A549 treated with ZK216348 at 1 μM for 4 hours (cell line): ENCODE measurements at places on chromosomes 4 and X. TPM values are rescaled to one million over a fixed set of nuclear protein-coding genes. Genes with fewer than 3 reads are reported as not detected.

The METAP1 gene
- 42.0 to 54.3 TPM (median 50.8 TPM) in 5 replicates for total RNA-seq

The HSFX4 gene
- not detected in 5 replicates for total RNA-seq

The F11 gene
- not detected in 5 replicates for total RNA-seq

The MAGEA10 gene
- total RNA-seq, result not detected in 5 replicates

The PLP1 gene
- not detected in 5 replicates for total RNA-seq

The SPATA18 gene
- 2.9 to 4.8 TPM (median 4.0 TPM) in 5 replicates for total RNA-seq

The NOX1 gene
- 0.11 to 0.20 TPM in 2 of 5 replicates, not detected in the others for total RNA-seq

The AFF2 gene
- not detected in 5 replicates for total RNA-seq

The XKRX gene
- 0.12 to 0.72 TPM (median 0.45 TPM) in 5 replicates for total RNA-seq

The NIPAL1 gene
- 0.23 to 1.7 TPM (median 0.52 TPM) in 5 replicates for total RNA-seq

The ATOH1 gene
- total RNA-seq, result not detected in 5 replicates

The FHDC1 gene
- total RNA-seq, result 0.46 to 0.79 TPM (median 0.65 TPM) in 5 replicates

The ENOX2 gene
- total RNA-seq, result 5.8 to 11.0 TPM (median 8.5 TPM) in 5 replicates

The GABRE gene
- total RNA-seq, result 17.6 to 27.2 TPM (median 24.6 TPM) in 5 replicates

The IL21 gene
- total RNA-seq, result not detected in 5 replicates

The TMEM47 gene
- total RNA-seq, result 0.34 to 1.1 TPM (median 0.81 TPM) in 5 replicates

The GSPT2 gene
- total RNA-seq, result 7.2 to 10.5 TPM (median 9.2 TPM) in 5 replicates

The SLC6A8 gene
- total RNA-seq, result 7.1 to 15.8 TPM (median 12.0 TPM) in 5 replicates

The ETDA gene
- total RNA-seq, result not detected in 5 replicates

The TBX22 gene
- total RNA-seq, result not detected in 5 replicates

The TCEAL7 gene
- not detected in 5 replicates for total RNA-seq

The IQSEC2 gene
- total RNA-seq, result 34.7 to 42.9 TPM (median 40.6 TPM) in 5 replicates

The AFP gene
- 1.3 to 4.4 TPM (median 1.8 TPM) in 5 replicates for total RNA-seq

The SPINK2 gene
- 0.37 TPM in 1 of 5 replicates, not detected in the others for total RNA-seq

The SLC16A2 gene
- 22.6 to 27.9 TPM (median 22.9 TPM) in 5 replicates for total RNA-seq

The GASK1B gene
- 0.15 to 0.73 TPM (median 0.28 TPM) in 5 replicates for total RNA-seq

The TMEM156 gene
- 15.7 to 27.8 TPM (median 18.8 TPM) in 5 replicates for total RNA-seq

The CT55 gene
- total RNA-seq, result not detected in 5 replicates

The STOX2 gene
- 1.5 to 3.9 TPM (median 2.8 TPM) in 5 replicates for total RNA-seq

The GRIPAP1 gene
- 15.0 to 24.2 TPM (median 23.6 TPM) in 5 replicates for total RNA-seq

The SOWAHB gene
- total RNA-seq, result not detected in 5 replicates

The DCAF8L1 gene
- total RNA-seq, result not detected in 5 replicates

The TCEAL5 gene
- total RNA-seq, result not detected in 5 replicates

The FGFR3 gene
- 0.50 to 2.6 TPM (median 2.3 TPM) in 5 replicates for total RNA-seq

The TMPRSS11F gene
- not detected in 5 replicates for total RNA-seq

The CLNK gene
- not detected in 5 replicates for total RNA-seq

The CENPVL1 gene
- not detected in 5 replicates for total RNA-seq

The BST1 gene
- total RNA-seq, result 16.7 to 22.6 TPM (median 18.2 TPM) in 5 replicates

The EPHA5 gene
- total RNA-seq, result 0.27 to 0.59 TPM (median 0.40 TPM) in 5 replicates
